Activated naive CD8-positive, alpha-beta T cell treated with anti-CD3 and anti-CD28 coated beads for 36 hours (primary cell): ENCODE measurements at places on chromosomes 7 and 10.

DNA sequence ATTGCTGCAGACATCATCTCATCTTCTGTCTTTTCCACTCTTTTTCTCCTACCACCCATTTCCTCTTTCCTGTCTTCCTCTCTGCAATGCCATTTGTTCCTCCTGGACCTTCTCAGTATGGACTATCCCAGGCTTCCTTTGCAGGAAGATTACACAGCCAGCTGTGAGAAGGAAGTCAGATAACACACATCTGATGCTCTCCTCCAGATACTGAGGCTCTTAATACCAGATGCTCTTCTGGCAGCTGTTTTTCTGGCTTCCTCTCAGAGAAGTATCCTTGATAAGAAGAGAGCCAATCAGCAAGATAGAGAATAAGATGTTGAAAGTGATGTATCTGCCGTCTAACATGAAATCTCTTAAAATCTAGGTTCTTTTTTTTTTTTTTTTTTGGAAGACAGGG lies 14.4 kb downstream of the KIAA1217 start:
- no peak overlapping the region for H3K27ac ChIP-seq
- no peak for DNase-seq
- no peak overlapping the region for H3K4me3 ChIP-seq
- H3K36me3 ChIP-seq: no peaks in the 10 kb centered on the region
- H3K4me1 ChIP-seq: no peaks in the 10 kb centered on the region
- peaks cover 8% of the 10 kb centered on the region for H3K27me3 ChIP-seq

DNA sequence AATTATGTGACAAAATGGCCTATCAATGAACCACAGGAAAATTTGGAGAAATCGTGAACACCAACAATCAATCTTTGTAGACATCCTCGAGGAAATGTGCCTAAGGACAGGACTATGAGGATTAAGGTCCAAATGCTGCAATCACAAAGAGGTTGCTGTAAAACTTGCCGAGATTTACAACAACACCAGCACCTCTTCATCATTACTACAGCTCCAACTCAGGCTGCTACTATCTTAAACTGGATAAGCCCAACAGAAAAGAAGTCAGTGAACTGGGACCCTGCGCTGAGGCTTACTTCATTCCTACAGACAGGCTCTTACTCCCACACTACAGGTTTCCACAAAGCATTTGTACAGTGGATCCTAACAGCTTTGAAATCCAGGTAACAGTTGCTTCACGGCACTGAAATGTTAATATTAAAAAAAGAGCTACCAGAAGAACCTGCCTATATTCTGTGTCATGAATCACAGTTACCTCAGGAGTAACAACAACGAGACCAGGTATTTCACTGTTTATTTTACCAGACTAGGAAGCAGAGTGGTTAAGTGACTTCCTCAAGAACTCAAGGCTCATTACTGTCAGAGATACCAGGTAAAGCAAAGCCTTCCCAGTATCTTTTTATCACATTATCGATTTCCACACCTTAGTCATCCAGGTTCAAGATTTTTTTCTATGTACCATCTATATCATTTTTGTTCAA lies 23.9 kb downstream of the CACUL1 start:
- no peak for DNase-seq
- peaks cover 9% of the 10 kb centered on the region for H3K36me3 ChIP-seq
- no peak overlapping the region for H3K4me3 ChIP-seq
- peaks cover 64% of the 10 kb centered on the region for H3K4me1 ChIP-seq

DNA sequence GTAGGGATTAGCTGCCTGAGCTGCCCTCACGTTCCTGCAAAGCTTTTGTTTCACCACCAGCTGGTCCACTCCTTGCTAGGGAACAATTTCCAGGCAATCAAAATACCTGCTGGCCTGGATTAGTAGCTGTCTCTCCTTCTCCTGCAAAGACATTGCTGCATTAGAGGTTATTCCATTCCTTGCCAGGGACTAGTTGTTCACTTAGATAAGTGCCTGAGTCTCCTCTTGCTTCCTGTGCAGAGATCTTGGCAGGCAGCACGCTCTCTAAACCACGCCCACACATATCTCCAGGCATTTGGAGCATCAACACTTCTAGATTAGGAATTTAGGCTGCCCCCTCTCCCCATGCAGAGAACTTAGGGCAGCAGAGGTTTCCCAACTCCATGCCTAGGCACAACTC lies 150.4 kb upstream of the SMIM30 start:
- H3K27me3 ChIP-seq: peaks cover 5% of the 10 kb centered on the region
- no peaks in the 10 kb centered on the region for H3K4me1 ChIP-seq
- no peak overlapping the region for H3K4me3 ChIP-seq
- H3K36me3 ChIP-seq: no peaks in the 10 kb centered on the region
- H3K27ac ChIP-seq: no peak overlapping the region
- DNase-seq: no peak

DNA sequence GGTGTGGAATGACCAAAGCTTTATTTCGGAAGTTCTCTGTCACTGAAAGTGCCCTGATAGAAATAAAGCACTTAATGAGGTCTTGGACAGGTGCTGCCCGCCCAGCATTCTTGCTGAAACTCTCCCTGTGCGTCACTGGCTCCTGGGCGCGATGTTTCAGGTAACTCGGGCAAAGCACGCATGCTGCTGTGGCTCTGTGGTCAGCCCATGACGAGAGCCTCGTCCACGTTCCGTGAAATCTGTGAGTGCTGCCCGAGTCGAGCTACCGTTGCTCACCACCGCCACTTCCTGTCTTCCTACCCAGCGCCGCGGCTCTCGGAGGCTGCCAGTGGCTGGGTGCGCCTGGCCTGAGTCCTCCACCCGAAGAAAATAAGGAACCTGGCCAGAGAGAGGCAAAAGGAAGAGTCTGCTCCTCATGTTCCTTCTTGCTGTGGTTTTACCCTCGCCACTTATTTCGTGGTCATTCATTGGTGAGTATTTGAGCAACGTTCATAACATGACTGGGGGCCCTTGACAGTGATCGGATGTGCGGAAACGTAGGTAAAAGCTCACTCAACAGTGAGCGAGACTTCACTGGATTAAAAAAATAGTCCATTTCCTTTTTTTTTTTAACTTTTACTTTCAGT lies 95.5 kb downstream of the MAP3K8 start:
- peak overlapping the region; percentile 82 for H3K4me3 ChIP-seq
- no peaks in the 10 kb centered on the region for H3K27me3 ChIP-seq
- H3K4me1 ChIP-seq: peaks cover 55% of the 10 kb centered on the region
- DNase-seq: peak; percentile 80
- peak overlapping the region; percentile 95 for H3K27ac ChIP-seq

DNA sequence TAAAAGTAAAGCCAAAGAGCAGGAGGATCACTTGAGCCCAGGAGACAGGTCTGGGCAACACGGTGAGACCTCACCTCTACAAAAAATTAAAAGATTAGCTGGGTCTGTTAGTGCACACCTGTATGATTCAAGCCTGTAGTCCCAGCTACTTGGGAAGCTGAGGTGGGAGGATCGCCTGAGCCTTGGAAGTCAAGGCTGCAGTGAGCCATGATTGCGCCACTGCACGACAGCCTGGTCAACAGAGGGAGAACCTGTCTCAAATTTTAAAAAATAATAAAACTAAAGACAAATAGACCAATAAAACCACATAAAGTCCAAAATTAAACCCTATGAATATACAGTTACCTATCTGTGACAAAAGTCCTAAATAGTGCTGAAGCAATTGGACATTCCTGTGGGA lies 3.2 kb downstream of the LMBR1 start:
- DNase-seq: no peak
- peak overlapping the region; percentile 54 for H3K27ac ChIP-seq
- H3K36me3 ChIP-seq: peaks cover 24% of the 10 kb centered on the region
- no peaks in the 10 kb centered on the region for H3K27me3 ChIP-seq
- H3K4me3 ChIP-seq: peak overlapping the region; percentile 33
- peaks cover 34% of the 10 kb centered on the region for H3K4me1 ChIP-seq

- no peak for DNase-seq
- no peaks in the 10 kb centered on the region for H3K36me3 ChIP-seq
- H3K27me3 ChIP-seq: peaks cover 88% of the 10 kb centered on the region
- H3K27ac ChIP-seq: no peak overlapping the region
Measured at GRCh38 chr7:157002819-157003421, 7.5 kb downstream of the MNX1 start.

GRCh38 chr10:77012812-77013500 lies 624.7 kb downstream of the KCNMA1 start:
- no peak overlapping the region for H3K27ac ChIP-seq
- peaks cover 2% of the 10 kb centered on the region for H3K4me1 ChIP-seq
- H3K36me3 ChIP-seq: no peaks in the 10 kb centered on the region
- DNase-seq: no peak

GRCh38 chr10:126130271-126130710 lies 233.9 kb downstream of the FANK1 start:
- H3K36me3 ChIP-seq: no peaks in the 10 kb centered on the region
- H3K27ac ChIP-seq: no peak overlapping the region
- no peaks in the 10 kb centered on the region for H3K27me3 ChIP-seq
- no peak overlapping the region for H3K4me3 ChIP-seq

DNA sequence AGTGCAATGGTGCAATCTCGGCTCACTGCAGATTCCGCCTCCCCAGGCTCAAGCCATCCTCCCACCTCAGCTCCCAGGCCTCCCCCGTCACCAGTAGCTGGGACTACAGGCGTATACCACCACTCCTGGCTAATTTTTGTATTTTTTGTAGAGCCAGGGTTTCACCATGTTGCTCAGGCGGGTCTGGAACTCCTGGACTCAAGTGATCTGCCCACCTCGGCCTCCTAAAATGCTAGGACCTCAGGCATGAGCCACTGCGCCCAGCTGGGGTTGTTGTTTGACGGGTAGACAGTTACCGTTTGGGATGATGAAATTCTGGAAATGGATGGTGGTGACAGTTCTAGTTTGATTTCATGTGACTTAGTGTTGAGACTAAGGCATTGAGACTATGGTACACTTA lies 15.3 kb downstream of the CALML3 start:
- H3K4me3 ChIP-seq: no peak overlapping the region
- H3K36me3 ChIP-seq: peaks cover 2% of the 10 kb centered on the region
- DNase-seq: no peak
- H3K27ac ChIP-seq: no peak overlapping the region
- H3K27me3 ChIP-seq: no peaks in the 10 kb centered on the region

DNA sequence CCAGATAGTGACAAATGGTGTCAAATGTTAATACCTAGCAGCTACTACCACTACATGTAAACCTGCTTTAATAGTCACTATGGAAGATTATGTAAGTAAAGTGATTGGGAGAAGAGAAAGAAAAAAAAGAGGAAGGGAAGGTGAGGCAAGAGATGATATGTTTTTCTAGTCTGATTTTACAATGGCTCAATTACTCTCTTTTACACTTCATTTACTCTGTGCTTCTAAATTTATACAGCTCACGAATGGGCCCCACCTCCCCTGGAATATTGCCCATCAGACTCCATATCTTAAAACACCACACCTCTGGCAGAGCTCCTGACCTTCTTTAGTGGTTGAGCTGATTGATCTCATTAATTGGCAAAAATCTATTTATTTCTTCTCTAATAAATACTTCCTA lies 28.0 kb upstream of the IKZF1 start:
- H3K27ac ChIP-seq: no peak overlapping the region
- H3K4me1 ChIP-seq: peaks cover 64% of the 10 kb centered on the region
- DNase-seq: no peak
- H3K36me3 ChIP-seq: peaks cover 22% of the 10 kb centered on the region

GRCh38 chr7:81707196-81707595 lies 62.7 kb downstream of the HGF start:
- no peak overlapping the region for H3K27ac ChIP-seq
- no peaks in the 10 kb centered on the region for H3K36me3 ChIP-seq
- no peaks in the 10 kb centered on the region for H3K4me1 ChIP-seq
- no peaks in the 10 kb centered on the region for H3K27me3 ChIP-seq

DNA sequence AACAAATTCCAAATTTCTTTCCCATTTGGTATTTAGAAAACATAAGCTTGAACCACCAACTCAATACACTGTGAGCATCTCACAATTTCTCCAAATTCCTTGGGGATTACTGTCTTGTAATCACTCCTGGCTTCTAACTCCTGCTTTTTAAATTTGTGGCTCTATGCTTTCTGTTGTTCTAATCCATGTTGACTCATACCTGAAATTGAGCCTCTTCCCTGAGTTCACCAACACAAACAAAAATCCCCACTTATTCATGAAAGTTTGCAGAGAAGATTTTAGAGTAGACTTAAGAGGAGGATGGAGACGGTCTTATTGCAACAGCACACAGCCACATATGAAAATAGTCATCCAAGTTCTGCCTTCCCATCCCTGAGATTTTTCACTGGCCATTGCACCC lies 252.5 kb downstream of the PTEN start:
- DNase-seq: no peak
- H3K36me3 ChIP-seq: no peaks in the 10 kb centered on the region
- H3K4me3 ChIP-seq: no peak overlapping the region

- no peaks in the 10 kb centered on the region for H3K4me1 ChIP-seq
- DNase-seq: no peak
- no peaks in the 10 kb centered on the region for H3K27me3 ChIP-seq
- H3K4me3 ChIP-seq: no peak overlapping the region
- H3K27ac ChIP-seq: no peak overlapping the region
Measured at GRCh38 chr10:66882271-66882670, 43.6 kb upstream of the LRRTM3 start.

DNA sequence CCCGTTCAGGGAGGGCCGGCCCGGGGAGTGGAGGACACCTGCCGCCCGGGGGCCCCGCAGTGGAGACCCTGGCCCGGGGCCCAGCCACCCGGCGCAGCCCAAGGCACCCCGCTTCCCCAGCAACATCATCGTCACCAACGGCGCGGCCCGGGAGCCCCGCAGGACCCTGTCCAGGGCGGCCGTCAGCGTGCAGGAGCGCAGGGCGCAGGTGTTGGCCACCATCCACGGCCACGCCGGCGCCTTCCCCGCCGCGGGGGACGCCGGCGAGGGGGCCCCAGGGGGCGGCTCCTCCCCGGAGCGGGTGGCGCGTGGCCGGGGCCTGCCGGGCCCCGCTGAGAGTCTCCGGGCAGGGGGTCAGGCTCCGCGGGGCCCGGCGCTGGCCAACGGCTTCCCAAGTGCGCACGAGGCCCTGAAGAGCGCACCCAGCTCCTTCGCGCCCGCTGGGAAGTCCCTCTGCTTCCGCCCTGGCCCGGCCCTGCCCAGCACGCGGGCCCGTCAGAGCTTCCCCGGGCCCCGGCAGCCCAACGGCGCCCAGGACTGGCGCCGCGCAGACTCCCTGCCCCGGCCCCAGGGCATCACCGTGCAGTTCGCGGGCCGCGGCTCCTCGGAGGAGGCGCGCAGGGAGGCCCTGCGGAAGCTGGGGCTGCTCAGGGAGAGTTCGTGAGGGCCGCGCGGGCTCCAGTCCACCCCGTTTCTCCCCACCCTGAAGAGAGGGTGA lies 46.7 kb downstream of the PROSER2 start:
- H3K27ac ChIP-seq: no peak overlapping the region
- H3K27me3 ChIP-seq: peaks cover 11% of the 10 kb centered on the region
- H3K36me3 ChIP-seq: no peaks in the 10 kb centered on the region
- peaks cover 21% of the 10 kb centered on the region for H3K4me1 ChIP-seq
- H3K4me3 ChIP-seq: no peak overlapping the region
- DNase-seq: no peak

DNA sequence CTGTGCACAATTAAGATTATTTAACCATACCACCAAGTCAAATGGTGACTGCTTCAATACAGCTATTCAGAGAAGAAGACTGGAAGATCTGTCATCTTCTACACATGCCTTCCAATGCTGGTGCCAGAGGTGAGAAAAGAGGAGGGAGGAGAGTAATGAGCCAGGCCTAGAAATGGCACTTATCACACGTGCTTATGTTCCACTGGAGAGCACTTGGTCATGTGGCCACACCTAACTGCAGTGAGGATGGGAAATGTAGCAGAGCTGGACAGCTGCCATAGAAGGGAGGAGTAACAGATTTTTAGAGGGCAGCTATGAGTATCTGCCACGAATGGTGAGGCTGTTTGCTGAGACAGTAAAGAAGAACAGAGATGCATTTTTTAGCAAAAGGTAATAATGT lies 77.1 kb downstream of the MPLKIP start:
- DNase-seq: no peak
- H3K4me3 ChIP-seq: no peak overlapping the region
- no peaks in the 10 kb centered on the region for H3K36me3 ChIP-seq

GRCh38 chr7:2993396-2993795 lies 50.3 kb downstream of the CARD11 start:
- peaks cover 16% of the 10 kb centered on the region for H3K4me1 ChIP-seq
- no peak overlapping the region for H3K4me3 ChIP-seq
- no peak for DNase-seq
